ENCODE measurements at places on chromosomes 3 and 15. TPM values are rescaled to one million over a fixed set of nuclear protein-coding genes. Genes with fewer than 3 reads are reported as not detected.

The PROK2 gene
- total RNA-seq, result not detected

The SECISBP2L gene
- total RNA-seq, result 8.4 TPM

The APBA2 gene
- 15.5 TPM for total RNA-seq

The CHAC1 gene
- 8.2 TPM for total RNA-seq

The WDR49 gene
- total RNA-seq, result not detected

The EXD1 gene
- total RNA-seq, result not detected

The TMEM40 gene
- 0.27 TPM for total RNA-seq

The HEXA gene
- total RNA-seq, result 137 TPM

The ZCWPW2 gene
- total RNA-seq, result not detected

The TBL1XR1 gene
- 20.8 TPM for total RNA-seq

The NUP210 gene
- 41.1 TPM for total RNA-seq

The ZIC1 gene
- total RNA-seq, result 0.02 TPM

The CHRM5 gene
- not detected for total RNA-seq

The EPHB1 gene
- total RNA-seq, result 0.23 TPM

The ZNF620 gene
- total RNA-seq, result 1.6 TPM

The PLA1A gene
- total RNA-seq, result 0.40 TPM

The DOCK3 gene
- total RNA-seq, result 0.44 TPM

The SCN11A gene
- total RNA-seq, result 0.02 TPM

The UBAP1L gene
- total RNA-seq, result 0.60 TPM
